ENCODE measurements at places on chromosomes 13 and 19.

GRCh38 chr13:29877456-29878078 is 27.1 kb upstream of the UBL3 start:
- no peak for DNase-seq

GRCh38 chr19:13094771-13095392 is 7.8 kb downstream of the LYL1 start:
- no peak for DNase-seq

DNA sequence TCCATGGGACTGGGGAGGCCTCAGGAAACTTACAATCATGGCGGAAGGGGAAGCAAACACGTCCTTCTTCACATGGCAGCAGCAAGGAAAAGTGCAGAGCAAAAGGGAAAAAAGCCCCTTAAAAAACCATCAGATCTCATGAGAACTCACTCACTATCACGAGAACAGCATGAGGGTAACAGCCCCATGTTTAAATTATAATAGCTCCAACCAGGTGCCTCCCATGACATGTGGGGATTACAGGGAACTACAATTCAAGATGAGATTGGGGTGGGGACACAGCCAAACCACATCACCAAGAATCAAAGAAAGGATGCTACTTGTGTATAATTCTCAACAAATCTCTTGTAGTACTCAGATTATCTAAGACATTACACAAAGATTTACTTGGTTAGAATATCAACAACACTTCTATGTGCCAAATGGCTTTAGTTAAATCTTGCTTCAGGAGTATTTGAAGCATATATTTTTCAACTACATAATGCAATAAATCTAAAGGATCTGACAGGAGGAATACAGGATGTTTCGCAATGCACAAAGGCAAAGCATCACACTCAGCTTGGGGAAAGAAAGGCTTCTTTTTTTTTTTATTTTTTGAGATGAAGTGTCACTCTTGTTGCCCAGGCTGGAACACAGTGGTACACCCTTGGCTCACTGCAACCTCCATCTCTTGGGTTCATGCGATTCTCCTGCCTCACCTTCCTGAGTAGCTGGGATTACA is 180.0 kb downstream of the LHFPL6 start:
- no peak for DNase-seq

GRCh38 chr13:76709851-76710250 is 176.4 kb downstream of the KCTD12 start:
- DNase-seq, result no peak

GRCh38 chr13:110306960-110307766 is at the start of the genes COL4A1 and COL4A2:
Gene COL4A1 (minus strand): TSS chr13:110307157. CDS start chr13:110307027, 130 bp downstream.
Gene COL4A2 (plus strand): TSS chr13:110307284. CDS start chr13:110307904, 620 bp downstream.
- DNase-seq, result peak; percentile 37

DNA sequence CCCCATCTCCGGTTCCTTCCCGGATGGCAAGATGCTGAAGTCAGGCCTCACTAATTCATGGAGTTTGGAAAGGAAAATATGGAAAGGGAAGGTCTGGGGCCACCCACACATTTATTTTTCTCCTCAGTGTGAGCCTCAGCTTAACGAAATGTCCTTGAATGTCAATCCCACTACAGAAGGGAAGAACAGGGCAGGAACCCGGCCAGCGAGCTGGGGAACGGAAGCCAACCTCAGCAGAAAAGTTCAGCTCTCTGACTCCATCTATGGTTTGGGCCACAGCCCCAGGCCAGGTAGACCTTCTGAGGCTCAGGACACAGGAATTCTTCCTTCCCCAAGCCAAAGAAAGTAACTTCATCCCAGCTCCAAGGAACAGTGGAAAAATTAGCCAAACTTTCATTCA is 8.4 kb downstream of the C19orf12 start:
- DNase-seq, result no peak

GRCh38 chr19:6103217-6103644 is 7.1 kb downstream of the RFX2 start:
- no peak for DNase-seq

DNA sequence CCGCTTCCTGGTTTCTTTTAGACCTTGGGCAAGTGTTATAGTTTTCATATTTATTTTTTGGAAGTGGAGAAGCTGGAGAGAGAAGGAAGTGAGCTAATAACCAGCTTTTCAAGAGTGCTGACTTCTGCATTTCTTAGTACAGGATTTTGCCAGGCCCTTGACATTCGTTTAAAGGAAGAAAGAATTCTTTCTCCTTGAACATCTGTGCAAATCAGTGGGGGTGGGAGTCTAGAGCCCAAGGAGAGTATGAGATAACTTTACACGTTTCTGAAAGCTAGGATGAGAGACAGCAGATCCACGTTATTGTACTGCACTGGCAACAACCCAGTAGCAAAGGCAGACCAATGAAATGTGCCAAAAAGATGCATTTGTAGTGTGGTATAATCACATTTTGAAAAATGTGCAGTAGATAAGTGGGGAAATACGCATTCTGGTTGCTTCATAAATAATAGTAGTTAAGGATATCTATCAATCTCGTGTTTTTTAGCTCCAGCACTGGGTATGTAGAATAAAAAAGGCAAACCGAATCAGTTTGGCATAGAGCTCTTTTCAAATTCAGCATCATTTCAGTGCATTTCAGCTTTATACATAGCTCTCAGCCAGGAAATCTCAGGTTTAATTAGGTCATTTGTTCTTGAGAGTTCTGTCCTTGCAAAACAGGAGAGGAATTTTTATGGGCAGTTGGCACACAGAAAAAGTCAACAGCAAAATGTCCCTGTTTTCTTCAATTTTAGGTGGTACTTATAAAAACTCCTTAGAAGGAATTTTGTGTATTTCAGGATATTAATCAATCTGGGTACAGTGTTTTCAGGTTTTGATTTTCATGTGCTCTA is 4.3 kb downstream of the RNF113B start:
- no peak for DNase-seq

GRCh38 chr13:20713751-20714150 is 10.3 kb downstream of the IL17D start:
- DNase-seq, result no peak
